IPS-NIHi11 (cell line): ENCODE measurements at places on chromosomes 3 and 15.

DNA sequence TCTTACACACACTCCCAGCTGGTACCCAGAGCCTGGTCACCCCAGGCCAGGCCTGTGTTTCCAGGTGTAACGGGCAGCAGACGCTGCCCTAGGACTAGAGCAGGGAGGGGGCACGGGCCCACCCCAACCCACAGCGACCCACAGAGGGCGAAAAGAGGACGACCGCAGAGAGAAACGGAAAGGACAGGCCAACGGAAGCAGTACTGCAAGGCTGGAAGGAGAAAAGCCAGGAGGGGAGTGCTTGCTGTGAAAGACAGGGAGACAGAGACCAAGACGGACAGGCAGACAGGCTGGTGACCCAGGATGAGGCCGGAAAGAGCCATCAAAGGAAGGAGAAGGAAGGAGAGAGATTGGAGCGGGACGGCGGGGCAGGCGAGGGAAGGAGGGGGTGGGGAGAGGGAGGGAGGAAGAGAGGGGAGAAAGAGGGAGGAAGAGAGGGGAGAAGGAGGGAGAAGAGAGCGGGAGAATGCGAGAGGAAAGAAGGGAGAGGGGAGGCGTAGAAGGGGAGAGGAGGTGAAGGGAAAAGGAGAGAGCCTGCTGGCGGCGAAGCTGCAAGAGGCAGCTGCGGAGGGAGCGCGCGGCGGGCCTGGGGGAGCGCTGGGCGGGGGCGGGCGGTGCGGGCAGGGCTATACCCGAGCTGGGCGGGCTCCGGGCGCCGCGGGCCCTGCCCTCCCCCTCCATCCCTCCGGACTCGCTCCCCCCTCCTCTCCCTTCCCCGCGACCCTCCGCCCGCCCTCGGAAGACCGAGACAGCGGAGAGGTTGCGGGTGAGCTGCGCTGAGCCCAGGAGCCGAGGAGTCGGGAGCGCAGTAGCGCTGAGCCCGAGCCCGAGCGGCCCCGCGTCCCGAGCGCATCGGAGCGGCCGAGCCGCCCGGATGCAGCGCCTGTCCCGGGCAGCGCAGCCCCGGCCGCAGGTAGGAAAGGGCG, at the start of gene SLC6A1:
SLC6A1 (plus strand) TSS at position 732 of the 926 bp plus-strand sequence. CDS start 24,464 bp downstream, outside the sequence.
- peak; percentile 72 for DNase-seq

GRCh38 chr3:12759097-12759679, at the start of gene TMEM40:
TMEM40 (minus strand) TSS chr3:12759259; CDS start chr3:12749832, 9,427 bp downstream.
- DNase-seq = peak; percentile 44

- peak; percentile 55 for DNase-seq
Measured at GRCh38 chr3:133494469-133494868, 79.0 kb upstream of the CDV3 start.

DNA sequence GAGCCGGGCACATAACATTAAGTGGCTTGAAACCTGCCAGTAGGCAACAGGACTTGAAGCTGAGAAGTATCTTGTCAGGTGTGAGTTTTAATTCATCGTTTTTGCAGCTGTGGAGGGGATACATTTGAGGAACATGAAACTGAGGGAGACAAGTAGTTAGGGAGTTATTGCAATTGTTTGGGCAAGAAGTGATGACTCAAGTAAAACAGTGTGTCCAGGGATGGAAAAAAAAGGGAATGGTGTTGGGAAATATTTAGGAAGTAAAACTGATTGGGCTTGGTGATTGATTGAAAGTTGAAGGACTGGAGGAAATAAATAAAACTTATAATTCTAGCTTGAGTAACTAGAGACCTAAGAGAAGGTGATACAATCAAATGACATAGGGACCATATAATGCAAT, 85.5 kb downstream of the NCEH1 start:
- no peak for DNase-seq

DNA sequence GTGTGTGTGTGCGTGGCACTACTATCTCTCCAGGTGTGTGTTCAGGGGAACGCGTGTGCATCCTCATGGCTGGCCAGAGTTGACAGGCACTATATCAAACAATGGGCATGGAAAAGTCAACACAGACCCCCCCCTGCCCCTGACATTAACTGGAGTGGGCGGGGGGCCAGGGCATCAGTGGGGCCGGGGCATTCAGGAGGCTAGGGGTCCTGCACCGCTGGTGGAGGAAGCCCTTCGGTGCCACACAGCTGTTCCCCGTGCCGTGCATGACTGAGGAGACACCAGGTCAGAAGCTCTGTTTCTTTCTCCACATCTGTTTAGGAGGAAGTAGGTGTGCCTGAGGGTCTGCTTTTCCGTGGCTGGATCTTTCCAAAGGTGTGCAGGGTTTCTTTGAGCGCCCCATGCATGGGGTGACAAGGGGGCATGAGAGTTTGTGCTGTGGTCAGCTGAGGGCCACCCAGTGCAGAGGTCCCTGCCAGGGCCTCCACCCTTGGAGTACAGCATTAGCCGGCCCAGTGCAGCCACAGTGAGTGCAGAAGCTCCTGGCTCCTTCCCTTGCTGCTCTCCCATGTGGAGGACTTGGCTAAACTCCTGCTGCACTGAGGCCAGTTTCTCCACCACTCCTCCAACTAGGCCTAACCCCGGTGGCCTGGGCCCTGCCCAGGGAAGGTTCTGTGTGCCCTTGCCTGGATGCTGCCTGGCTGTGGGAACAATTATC, 7.5 kb downstream of the C3orf22 start:
- no peak for DNase-seq

GRCh38 chr3:58497097-58497496, 5.2 kb downstream of the KCTD6 start:
- DNase-seq = peak; percentile 44

GRCh38 chr3:9067352-9067975, 104.2 kb upstream of the RAD18 start:
- DNase-seq = peak; percentile 68

- DNase-seq = no peak
Measured at GRCh38 chr15:101372149-101372577, 77.1 kb upstream of the SNRPA1 start.

GRCh38 chr3:152466784-152467183, 198.1 kb downstream of the MBNL1 start:
- no peak for DNase-seq

DNA sequence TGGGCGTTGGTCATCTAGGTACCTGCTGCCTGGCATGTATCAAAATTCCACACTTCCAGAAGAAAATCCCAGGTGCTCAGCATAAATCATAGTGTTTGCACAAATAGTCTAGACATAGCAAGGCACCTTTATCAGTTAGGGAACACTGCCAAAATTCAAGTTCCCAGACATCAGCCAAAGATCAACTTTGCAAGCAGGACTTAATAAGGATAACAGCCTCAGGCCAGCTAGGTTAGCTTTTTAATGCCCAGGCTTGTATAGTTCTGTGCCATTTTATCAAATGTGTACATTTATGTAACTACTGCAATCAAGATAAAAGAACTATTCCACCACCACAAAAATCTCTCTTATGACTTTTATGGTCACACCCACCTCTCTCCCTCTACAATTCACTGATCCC, 30.7 kb downstream of the DZIP3 start:
- DNase-seq = no peak

- no peak for DNase-seq
Measured at GRCh38 chr3:89116476-89116875, 9.1 kb downstream of the EPHA3 start.

GRCh38 chr3:8757551-8758518, 11.6 kb downstream of the OXTR start:
- no peak for DNase-seq

- DNase-seq = peak; percentile 39
Measured at GRCh38 chr3:55554634-55555425, 67.7 kb upstream of the WNT5A start.

GRCh38 chr15:56496635-56497034, 31.7 kb upstream of the MNS1 start:
- peak; percentile 68 for DNase-seq

- DNase-seq = no peak
Measured at GRCh38 chr3:50147447-50147846, 7.7 kb upstream of the SEMA3F start.

DNA sequence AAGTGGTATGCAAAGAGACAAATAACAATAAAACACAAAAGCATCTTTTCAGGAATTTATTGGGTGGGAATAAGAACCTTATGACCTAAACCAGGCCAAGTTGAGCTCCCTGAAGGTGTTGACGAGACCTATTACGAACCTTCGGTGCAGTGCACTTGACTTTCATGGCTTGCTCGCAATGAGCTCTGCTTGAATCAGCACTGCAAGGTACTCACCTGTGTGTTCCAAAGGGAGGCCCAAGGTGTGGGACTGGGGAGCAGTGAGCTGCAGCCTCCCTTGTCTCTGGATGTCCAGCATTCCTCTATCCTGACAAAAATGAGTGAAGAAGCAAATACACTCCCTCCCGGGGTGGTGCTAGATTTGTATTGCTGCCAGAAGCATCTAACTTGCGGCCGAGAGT, at the start of gene MDFIC2:
MDFIC2 (minus strand) TSS at position 303 of the 400 bp plus-strand sequence. CDS start 665 bp downstream, outside the sequence.
- DNase-seq = peak; percentile 7

DNA sequence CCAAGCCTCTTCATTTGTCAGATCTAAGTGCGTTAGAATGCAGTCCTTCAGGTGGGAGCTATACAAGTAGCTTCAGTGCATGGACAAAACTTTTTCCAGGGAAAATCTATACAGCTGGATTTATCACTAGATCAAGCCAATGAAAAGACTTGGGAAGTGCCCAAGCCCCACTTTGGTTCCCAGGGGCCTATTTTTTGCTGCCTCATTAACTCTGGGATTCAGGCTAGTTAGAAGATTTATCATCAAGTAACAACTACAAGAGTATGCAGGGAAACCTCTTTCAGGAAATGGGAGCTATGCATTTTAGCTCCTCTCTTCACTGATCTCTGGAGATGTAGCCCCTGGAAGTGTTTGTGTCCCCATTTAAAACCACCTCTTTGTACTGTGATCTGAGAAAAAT, 908.8 kb downstream of the SQOR start:
- no peak for DNase-seq

GRCh38 chr15:91624353-91624968, 229.0 kb upstream of the SLCO3A1 start:
- no peak for DNase-seq

GRCh38 chr15:61037031-61037430, 192.1 kb downstream of the RORA start:
- DNase-seq = no peak

GRCh38 chr3:188544012-188544411, 390.1 kb downstream of the LPP start:
- no peak for DNase-seq

- no peak for DNase-seq
Measured at GRCh38 chr3:28386049-28386448, 37.4 kb upstream of the AZI2 start.

GRCh38 chr3:153619268-153619667, 457.2 kb downstream of the RAP2B start:
- no peak for DNase-seq
